Neuronal stem cell (in vitro differentiated cells): ENCODE measurements at places on chromosomes 11 and 22.

DNA sequence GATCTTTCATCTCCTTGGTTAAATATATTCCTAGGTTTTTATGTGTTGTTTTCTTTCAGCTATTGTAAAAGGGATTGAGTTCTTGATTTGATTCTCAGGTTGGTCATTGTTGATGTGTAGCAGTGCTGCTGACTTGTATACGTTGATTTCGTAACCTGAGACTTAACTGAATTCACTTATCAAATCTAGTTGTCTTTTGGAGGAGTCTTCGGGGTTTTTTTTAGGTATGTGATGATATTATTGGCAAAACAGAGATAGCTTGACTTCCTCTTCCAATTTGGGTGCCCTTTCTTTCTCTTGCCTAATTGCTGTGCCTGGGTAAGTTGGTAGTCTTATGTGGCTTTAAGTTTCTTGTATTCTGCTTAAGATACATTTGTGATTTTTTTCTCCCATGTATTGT, 52.8 kb downstream of the CBL start:
- no peaks in the 10 kb centered on the region for H3K27me3 ChIP-seq
- no peak overlapping the region for H3K4me3 ChIP-seq
- H3K4me1 ChIP-seq = peaks cover 1% of the 10 kb centered on the region
- no peak overlapping the region for H3K27ac ChIP-seq
- DNase-seq = no peak
- peaks cover 6% of the 10 kb centered on the region for H3K36me3 ChIP-seq

DNA sequence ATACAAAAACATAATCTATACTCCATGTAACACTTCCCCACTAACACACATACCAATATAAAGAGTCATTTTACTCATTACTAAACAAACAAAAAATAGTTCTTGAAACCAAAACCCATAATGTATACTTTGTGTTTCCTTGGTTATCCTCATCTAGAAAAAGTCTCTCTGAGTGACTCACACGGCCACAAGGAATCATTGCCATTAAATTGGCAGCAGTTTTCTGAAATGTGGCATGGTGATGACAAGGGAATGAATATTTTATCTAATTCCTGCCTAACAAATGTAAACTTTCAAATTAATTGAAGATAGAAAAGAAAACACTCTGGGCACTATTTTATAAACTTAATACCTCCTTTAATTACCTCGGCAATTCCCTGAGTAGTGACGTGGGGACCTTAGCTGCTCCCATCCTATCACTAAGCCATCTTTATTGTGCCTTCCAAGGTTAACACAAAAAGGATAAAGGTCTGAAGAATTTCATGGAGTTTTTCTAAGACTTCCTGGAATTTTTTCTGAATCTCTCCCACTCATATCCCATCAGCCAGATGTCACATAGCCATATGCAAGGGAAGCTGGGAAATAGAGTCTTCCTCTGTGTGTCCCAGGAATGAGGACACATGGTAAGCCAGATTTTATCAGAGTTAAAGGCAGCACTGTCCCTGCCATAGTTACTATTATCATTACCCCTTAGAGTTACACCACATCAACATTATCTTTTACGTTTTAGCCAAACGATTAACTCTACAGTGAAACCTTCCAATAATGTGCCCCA, 857.2 kb upstream of the TENM4 start:
- H3K36me3 ChIP-seq = no peaks in the 10 kb centered on the region
- H3K27me3 ChIP-seq = no peaks in the 10 kb centered on the region
- H3K4me3 ChIP-seq = no peak overlapping the region

DNA sequence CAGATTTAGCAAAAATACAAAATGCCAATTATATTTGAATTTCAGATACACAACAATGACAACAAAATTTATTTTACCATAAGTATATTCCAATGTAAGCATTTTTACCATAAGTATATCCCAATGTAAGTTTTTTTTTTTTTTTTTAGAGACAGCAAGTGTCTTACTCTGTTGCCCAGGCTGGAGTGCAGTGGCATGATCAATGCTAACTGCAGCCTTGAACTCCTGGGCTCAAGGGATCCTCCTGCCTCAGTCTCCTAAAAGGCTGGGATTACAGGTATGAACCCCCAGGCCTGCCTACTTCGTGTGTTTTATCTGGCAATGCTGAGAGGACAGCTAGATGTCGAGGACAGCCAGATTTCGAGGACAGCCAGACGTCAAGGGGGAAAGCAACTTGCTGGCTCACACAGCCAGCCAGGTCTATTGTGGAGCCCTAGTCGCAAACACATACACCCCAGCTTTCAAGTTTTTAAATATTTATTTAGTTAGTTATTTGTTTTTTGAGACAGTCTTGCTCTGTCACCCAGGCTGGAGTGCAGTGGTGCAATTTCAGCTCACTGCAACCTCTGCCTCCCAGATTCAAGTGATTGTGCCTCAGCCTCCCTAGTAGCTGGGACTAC, 1.1 kb upstream of the SERPING1 start:
- peaks cover 28% of the 10 kb centered on the region for H3K4me1 ChIP-seq
- DNase-seq = no peak
- no peaks in the 10 kb centered on the region for H3K27me3 ChIP-seq
- peaks cover 15% of the 10 kb centered on the region for H3K36me3 ChIP-seq

DNA sequence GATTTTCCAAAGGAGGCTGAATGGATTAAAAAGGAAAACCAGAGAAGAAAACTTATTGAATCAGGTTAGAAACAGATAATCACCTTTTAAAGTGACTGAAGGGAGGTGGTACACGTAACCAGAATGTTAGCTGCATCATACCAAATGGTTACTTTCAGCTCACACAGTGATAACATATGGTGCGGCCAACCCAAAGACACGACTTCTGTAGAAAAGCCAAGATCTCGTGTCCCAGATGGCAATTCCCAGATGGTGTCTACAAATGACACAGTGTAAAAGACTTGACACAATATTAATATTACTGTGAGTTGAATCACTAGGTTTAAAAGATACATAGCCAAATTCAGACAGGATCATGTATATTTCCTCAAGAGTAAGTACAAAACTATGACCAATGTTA, 5.2 kb downstream of the PPP2R1B start:
- H3K36me3 ChIP-seq = peaks cover 82% of the 10 kb centered on the region
- DNase-seq = no peak
- peaks cover 17% of the 10 kb centered on the region for H3K4me1 ChIP-seq
- peaks cover 3% of the 10 kb centered on the region for H3K27me3 ChIP-seq
- H3K27ac ChIP-seq = no peak overlapping the region
- no peak overlapping the region for H3K4me3 ChIP-seq

DNA sequence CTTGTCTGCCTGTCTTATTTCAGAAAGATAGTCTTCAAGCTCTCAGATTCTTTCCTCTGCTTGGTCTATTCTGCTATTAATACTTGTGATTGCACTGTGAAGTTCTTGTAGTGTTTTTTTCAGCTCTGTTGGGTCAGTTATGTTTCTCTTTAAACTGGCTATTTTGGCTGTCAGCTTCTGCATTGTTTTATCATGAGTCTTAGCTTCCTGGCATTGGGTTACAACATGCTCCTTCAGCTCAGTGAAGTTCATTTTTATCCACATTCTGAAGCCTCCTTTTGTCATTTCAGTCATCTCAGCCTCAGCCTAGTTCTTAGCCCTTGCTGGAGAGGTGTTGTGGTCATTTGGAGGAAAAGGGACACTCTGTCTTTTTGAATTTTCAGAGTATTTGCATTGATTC, 15.5 kb upstream of the DEPDC7 start:
- no peaks in the 10 kb centered on the region for H3K27me3 ChIP-seq
- DNase-seq = no peak
- H3K4me1 ChIP-seq = no peaks in the 10 kb centered on the region

- no peaks in the 10 kb centered on the region for H3K27me3 ChIP-seq
- DNase-seq = no peak
- H3K27ac ChIP-seq = no peak overlapping the region
- H3K4me1 ChIP-seq = no peaks in the 10 kb centered on the region
These were observed 33.0 kb downstream of the CCDC34 start for GRCh38 chr11:27329867-27330632.

GRCh38 chr22:42207918-42208317, 62.5 kb downstream of the TCF20 start:
- no peak overlapping the region for H3K4me3 ChIP-seq
- no peak overlapping the region for H3K27ac ChIP-seq
- no peak for DNase-seq
- no peaks in the 10 kb centered on the region for H3K27me3 ChIP-seq
